ENCODE measurements at places on chromosomes 3 and 15. TPM values are rescaled to one million over a fixed set of nuclear protein-coding genes. Genes with fewer than 3 reads are reported as not detected.

The CD276 gene
- polyA plus RNA-seq, result 152 TPM

The LDHAL6B gene
- 0.23 TPM for polyA plus RNA-seq

The LRRN1 gene
- 23.4 TPM for polyA plus RNA-seq

The CTNNB1 gene
- 550 TPM for polyA plus RNA-seq

The RBMS3 gene
- polyA plus RNA-seq, result 15.4 TPM

The SLC28A1 gene
- 7.5 TPM for polyA plus RNA-seq

The POTEB gene
- not detected for polyA plus RNA-seq

- no peak for DNase-seq
These were observed 38.9 kb downstream of the EFCAB12 start for GRCh38 chr3:129389572-129389937.

- DNase-seq, result peak; percentile 3
These were observed 1.5 kb upstream of the OR4F15 start for GRCh38 chr15:101810456-101810855.

GRCh38 chr3:21357241-21357640 is 393.8 kb downstream of the ZNF385D start:
- DNase-seq, result no peak

GRCh38 chr15:56208641-56209155 is 35.0 kb downstream of the RFX7 start:
- DNase-seq, result no peak

DNA sequence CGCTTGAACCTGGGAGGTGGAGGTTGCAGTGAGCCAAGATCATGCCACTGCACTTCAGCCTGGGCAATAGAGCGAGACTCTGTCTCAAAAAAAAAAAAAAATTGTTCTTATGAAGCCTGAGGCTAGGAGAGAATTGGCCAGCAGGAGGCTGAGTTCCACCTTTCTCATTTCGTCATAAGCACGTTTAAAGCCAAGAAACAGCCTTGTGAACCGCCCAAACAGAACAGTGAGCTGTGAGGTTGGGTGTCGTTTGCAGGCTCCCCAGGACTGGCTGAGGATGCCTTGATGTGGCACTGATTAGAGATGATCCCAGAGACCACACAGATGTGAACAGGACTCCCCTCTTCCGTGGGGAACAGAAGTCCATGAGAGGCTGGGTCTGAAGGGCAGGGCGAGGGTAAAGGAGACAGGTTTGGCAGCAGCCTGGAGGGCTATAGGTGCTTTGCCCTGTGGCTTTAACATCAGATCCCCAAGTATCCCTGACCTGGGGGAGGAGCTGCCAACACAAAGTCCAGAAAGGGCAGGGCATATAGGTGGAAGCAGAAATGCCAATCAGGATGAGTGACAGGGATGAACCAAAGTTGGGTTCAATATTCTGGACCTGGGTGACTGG is 52.9 kb downstream of the CLEC3B start:
- no peak for DNase-seq

DNA sequence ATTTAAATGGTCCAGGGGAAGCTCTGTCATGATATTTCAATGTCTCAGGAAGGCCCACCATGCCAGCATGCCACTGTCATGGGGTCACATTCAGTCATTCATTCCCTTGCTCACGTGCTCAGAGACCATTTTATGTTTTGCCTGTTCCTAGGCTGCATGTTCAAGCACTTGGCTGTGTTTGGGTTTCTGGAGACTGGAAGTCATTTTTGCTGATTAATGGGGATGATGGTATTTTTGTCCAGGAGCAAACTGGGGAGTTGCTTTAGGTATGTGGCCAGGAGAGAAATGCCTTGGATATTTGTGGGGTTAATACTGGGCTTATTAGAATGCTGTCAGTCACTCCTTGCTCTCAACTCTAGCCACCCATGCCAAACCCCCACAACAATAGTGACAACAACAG is 303.5 kb downstream of the PTPRG start:
- no peak for DNase-seq

GRCh38 chr3:138725116-138725515 is 109.6 kb downstream of the PIK3CB start:
- no peak for DNase-seq

DNA sequence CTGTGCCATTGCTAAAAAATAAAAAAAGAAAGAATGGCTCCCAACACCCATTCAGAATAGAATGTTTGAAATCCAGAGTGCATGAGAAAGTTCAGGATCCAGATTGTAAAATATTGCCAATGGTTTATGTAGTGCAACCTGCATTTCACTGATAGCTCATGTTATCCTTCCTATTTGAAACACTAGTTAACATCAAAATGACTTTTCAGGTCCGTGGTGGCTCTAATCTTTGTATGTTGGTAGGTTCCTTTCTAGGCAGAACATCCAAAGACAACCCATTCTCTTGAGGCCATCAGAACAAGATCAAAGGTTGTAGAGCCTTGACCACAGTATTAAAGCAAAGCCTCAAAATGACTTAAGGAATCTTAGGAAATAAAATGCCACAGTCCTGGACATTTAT is 51.0 kb downstream of the PLCL2 start:
- no peak for DNase-seq

- DNase-seq, result no peak
These were observed 70.0 kb upstream of the WDR72 start for GRCh38 chr15:53829471-53829870.

GRCh38 chr3:107264888-107265287 is 112.4 kb upstream of the CCDC54 start:
- DNase-seq, result no peak
